ENCODE measurements at places on chromosomes 6 and 20. TPM values are rescaled to one million over a fixed set of nuclear protein-coding genes. Genes with fewer than 3 reads are reported as not detected.

Gene EPB41L1
- total RNA-seq = 11.7 TPM

Gene ALDH8A1
- total RNA-seq = 0.70 TPM

Gene EDN3
- not detected for total RNA-seq

Gene DEFB132
- not detected for total RNA-seq

Gene DCDC2
- total RNA-seq = not detected

Gene NNAT
- total RNA-seq = 1.8 TPM

Gene RIMS1
- 0.35 TPM for total RNA-seq

Gene PAX1
- not detected for total RNA-seq

Gene MRAP2
- 0.46 TPM for total RNA-seq

Gene PCMTD2
- total RNA-seq = 22.9 TPM
